ENCODE measurements at places on chromosomes 3 and 15.

DNA sequence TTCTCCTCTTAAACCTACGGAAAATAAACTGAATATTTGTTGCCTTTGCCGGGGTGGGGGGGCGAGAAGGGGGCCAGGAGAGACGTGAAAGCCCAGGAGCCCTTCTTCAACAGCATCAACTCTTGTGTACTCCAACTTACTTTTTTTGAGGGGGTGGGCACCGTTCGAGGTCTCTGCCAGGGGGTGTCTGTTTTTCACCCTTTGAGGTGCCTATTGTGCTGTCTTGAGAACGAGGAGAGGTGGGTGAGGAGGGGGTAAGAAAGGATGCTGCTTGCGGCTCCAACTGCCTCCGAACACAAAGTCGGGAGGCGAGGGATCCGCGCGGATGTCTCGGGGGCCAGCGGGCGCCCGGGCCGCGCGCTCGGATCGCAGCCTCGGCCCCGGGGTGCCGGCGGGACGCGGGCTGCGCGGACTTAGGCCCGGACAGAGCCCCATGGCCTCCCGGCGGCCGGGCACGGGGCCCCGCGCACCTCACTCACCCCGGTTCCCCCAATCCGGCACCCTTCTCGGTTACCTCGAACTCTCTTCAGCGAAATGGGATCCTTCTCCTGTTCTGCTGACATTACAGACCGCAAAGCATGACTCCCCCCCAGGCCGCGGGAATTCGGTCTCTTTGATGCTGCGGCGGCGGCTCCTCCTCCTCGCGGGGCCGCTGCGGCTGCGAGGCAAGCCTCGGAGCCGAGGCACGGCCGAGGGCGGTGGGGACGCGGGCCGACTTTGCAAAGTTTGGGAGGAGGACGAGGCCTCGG, 650 bp downstream of the PYGO1 start:
- peak; percentile 3 for DNase-seq

DNA sequence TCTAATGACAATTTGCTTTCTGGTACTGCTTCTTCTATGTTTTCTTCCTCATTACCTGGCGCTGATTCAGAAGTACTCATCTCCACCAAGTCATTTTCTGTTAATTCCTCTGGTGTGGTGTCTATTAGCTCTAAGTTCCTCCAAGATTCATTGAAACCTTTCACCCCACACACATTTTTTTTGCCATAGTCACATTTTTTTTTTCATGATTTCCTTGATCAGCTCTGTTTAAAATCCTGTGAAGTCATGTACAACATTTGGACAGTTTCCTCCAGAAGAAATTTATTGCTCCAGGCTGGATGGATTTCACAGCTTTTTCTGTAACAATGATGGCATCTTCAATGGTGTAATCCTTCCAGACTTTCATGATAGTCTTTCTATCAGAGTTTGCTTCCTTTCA, 243.2 kb upstream of the VEPH1 start:
- no peak for DNase-seq

- DNase-seq, result no peak
Observed at GRCh38 chr3:151895478-151896241, 22.2 kb downstream of the SUCNR1 start.

GRCh38 chr3:37024092-37024491, 30.8 kb downstream of the MLH1 start:
- DNase-seq, result no peak

DNA sequence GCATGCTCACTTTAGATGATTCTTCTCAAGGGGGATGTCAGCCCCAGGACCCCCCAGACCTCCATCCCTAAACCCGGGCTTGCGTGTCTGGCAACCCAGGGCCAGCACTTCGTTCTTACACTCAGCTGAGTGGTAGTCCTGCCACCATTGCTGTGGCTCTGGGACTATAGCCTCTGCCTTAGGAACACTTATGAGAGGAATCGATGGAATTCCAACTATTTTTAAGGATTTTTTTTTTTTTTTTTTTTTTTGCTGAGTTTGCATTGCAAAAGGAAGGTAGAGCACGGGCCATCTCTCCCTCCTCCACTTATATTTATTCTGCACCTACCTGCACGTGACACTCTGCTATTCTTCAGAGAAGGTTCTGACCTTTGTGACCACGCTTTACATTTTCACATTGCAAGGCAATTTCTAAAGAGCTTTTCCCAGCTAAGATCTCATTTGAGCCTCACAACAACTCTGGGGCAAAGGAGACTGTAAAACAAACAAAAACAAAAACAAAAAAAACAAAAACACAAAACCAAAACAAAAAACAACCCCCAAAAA, 113.9 kb downstream of the LPP start:
- no peak for DNase-seq

DNA sequence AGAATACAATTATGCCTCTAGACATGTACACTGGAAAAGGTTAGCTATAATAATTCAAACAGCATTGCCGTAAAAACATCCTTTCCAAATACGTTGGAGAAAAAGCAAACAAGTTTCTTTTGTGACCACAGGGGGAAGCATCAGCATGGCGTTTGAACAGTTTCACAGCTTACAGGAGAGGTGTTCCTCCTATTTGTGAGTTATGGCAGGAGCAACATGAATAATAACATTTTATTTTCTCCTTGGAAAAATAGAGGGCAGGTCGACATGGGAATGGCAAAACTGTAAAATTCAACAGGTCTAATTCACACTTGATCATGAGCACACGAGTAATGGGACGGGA, 39.7 kb upstream of the GADL1 start:
- no peak for DNase-seq

DNA sequence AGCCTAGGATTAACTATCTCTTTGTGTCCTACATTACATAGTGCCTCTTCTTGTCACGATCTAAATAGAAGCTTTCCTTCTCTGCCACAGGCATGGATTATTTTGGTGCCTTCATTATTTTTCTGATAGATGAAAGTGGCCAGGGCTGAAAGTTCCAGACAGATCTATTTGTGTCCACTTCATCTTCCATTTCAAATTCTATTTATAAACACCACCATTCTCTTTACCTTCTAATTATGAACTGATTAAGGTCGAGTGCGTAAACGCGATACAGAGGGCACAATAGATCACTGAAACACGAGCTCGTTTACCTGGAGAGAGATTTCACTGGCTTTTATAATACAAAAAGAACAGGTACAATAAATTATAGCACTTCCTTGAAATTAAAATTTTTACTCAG, 105.0 kb downstream of the EDEM1 start:
- no peak for DNase-seq

DNA sequence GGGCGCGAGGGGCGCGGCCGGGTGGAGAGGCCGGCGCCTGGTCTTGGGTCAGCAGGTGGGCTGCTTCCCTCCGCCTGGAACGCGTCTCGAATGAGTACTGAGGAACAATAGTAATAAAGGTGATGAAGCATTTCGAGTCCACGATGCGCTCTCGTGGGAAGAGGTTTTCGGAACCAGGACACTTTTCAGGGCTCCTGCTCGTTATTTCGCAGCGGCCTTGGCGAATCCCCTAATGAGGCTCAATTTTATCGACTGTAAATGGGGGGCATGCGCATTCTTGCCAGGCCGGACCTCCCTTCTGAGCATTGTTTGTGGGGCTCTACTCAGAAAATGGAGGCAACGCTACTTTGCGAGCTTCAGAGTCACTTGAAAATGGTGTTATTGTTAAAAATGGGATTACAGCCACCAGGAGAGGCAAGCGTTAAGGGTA, 1.2 kb downstream of the NR2C2 start:
- no peak for DNase-seq

DNA sequence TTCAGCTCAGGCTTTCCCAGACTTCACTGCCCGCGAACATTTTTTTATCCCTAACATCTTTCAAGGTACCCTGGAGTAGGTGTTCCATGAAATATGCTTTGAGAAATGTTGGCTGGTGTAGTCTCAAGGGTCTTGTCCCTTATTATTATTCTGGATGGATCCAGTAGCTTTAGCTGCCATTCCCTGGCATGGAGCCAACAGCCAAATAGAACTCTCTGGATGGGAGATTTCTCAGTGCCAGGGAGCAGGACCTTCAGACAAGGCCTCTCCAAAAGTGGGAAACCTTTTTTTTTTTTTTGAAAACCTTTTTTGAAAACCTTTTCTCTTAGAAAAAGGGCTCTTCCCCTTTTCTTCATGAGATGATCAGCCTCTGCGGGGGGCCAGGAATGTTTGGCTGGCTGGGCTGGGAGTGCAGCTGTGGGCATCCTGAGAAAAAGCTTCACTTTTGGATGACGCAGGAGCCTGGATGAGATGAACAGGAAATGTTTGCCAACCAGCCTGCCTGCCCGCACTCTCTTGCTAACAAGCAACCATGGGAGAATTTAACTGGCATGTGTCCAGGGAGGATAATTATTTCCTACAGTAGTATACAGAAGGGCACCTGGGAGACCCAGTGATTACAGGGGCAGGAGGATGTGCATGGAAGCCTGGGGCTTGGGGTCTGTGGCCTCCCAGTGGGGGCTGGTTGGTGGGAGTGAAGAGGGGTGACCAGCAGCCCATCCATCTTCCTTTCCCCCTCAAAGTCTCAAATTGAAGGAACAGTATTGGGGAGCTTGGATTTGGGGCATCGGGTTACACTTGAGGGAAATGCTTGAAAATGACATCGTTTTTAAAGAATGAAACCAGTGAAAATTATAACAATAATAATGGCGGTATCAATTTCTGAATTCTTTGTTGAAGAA, 109.1 kb upstream of the LRIG1 start:
- DNase-seq, result no peak

DNA sequence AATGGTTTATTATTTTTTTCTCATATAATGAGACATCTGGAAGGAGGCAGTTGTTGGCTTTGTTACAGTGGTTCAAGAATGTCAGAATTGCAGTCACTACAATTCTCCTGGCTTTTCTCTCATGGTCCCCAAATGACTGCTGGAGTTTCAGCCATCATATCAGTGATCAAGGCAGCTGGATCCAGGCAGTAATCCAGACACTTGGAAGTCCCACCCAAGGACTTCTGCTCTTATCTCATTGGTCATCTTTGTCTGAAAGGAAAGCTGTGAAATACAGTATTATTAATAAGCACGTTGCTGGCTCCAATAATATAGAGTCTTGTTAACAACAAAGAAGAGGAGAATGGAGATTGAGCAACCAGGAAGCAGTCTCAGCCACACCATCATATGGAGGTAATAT, 22.9 kb upstream of the MED12L start:
- no peak for DNase-seq

DNA sequence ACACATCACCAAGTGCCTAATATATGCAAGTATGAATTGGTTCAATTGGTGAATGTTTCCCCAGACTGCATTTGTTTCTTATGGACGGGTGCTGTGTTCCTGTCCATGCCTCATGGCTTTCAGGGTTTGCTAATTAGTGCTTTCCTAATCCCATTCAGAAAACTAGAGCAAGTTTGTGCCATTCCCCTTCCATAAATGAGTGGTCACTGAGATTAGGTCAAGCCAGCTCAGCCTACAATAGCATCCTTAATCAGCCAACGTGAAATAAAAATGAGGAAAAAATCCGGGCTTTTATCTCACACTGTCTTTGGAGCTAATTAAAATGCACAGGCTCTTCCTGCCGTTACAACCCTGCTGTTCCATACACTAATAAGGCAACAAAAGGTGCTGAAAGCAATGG, 788.8 kb downstream of the ROBO1 start:
- DNase-seq, result no peak

- no peak for DNase-seq
Observed at GRCh38 chr3:195059006-195059350, 212.0 kb downstream of the XXYLT1 start.

Data from T follicular helper cell (primary cell).